ENCODE measurements at places on chromosomes 7 and 10.

DNA sequence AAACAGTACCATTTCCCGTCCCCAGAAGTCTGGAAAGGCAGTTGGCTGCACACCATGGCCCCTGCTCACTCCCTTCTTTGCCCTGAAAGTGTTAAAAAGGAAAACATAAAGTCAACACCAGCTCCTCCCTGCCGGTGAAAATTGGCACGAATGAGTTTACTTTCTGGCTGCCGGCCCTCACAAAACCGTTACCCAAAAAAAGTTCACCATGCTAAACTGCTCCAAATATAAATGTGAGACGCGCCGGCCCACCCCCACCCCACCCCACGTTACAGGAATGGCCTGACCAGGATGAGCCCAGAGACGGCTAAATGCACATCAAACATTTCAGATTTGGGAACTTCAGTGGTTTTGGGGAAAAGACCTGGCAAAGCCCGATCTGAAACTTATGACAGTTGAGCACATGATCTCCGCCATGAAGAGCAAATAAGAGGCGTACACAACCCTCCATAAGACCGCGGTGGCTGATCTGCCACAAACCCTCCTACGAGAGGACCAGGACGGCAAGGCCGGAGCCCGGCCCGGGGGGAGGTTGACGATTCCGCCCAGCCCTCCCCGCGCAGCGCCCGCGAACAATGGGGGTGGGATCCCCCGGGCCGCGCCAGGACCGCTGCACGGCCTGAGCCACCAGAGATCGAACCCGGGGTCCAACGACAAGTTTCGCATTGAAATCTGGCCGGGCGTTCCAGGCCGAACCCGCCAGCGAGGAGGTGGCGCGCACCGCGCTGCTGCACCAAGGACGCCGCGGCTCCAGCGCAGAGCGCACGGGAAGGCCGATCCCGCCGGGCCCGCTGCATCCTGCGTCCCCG is 952 bp downstream of the DIP2C start:
- peak; percentile 45 for DNase-seq

DNA sequence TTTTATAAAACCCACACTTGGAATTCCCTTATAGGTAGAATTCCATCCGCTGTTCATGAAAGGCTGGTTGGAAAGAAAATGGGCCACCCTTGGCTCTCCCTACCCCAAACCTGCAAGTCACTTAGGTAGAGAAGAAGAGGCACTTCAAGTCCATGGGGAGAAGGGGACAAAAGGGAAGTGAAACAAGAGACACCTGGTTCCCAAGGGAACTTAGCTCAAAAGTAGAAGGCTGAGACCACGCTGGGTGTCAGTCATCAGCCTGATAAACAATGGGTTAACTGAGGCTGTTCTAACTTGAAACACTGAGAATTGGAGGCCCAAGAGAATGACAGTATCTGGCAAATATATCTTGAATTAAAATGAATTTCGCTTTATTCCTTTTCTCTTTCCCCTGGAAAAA is 330.8 kb upstream of the NFE2L3 start:
- no peak for DNase-seq

DNA sequence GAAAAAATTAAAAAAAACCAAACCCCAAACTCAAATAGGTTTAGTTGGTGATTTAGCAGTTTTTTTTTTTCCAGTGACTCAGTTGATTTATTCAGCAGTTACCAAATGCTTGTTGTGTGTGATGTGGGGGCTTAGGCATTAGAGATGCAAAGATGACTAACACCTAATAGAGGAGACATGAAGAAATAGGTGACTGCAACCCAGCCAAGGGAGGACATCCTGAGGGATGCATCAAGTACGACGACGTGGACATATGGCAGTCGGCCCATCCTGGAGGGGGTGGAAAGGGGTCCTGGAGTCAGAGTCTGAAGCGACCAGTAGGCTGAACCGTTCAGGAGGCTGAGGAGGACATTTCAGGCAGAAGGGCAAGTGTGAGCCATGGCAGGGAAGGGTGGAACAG is 35.5 kb downstream of the LRMDA start:
- DNase-seq = no peak

GRCh38 chr7:68258609-68259008 is 1262.0 kb downstream of the TYW1 start:
- DNase-seq = no peak

DNA sequence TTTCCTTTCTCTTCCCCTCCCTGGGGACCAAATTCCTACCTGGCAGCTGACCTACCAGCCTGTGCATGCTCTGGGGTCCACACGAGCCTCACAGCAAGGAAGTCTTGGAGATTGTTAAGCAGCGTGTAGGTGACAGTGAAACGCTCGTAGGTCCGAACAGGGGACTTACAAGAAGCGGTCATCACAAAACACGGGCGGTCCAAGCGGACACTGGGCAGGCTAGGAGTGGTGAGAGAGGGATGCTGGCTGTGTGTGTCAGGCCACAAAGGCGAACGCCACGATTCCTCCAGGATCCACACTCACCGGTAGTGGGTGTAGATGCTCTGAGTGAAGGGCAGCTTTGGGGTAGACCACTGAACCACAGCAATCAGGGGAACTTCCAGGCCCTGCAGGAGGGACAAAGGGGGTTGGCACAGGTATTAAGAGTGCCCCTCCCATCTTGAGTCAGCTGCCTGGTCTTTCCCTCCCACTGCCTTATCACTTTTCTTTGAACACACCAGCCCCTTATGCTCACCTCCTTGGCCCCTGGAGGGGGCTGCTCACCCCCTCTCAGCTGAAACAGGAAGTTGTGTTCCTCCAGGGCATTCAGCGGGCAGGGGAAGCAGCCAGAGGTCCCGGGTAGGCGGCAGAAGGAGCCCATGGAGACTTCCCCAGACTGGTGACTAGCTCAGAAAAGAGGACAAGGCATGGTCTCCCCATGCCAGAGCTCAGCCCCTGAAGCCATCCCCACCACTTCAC is 2.0 kb downstream of the TRAPPC14 start:
- DNase-seq = no peak

- no peak for DNase-seq
Observed at GRCh38 chr7:104551226-104551625, 222.8 kb downstream of the LHFPL3 start.

DNA sequence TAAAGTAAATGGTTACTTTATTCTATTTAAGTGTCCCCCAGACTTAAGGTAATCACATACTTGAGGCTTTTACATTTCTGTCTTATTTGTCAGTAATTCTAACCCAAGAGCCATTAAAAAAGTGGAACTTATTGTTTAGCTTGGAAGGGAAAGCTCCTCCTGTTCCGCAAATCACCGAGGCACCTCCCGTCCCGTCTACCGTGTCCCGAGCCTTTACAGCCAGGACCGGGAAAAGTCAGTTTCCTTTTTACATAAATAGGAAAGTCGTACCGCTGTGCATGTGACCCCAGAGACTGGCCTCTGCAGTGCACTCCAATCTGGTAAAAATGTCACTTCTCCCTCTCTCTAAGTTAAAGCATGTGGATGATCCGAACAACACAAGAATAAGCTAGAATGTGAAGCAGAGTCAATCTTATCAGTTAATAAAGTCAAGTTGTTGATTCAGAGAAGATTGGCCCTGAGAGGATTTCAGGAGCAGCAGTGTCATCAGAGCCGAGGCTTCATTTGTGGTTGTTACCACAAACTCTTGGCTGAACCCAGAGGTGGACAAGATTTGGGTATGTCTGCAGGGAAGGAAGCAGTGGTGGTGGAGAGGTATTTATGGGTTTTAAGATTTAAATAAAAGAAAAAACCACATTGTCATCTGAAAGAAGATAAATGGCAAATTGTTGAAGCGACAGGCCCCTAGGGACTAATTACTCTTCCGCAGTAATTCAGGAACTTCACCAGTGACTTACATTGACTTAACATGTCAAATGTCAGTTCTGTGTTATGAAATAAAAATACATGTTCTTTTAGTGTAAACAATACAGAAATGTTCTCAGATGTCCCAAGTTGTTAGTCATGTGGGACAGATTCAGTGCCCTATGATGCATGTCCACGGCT is 316.6 kb upstream of the ZNF32 start:
- DNase-seq = no peak

DNA sequence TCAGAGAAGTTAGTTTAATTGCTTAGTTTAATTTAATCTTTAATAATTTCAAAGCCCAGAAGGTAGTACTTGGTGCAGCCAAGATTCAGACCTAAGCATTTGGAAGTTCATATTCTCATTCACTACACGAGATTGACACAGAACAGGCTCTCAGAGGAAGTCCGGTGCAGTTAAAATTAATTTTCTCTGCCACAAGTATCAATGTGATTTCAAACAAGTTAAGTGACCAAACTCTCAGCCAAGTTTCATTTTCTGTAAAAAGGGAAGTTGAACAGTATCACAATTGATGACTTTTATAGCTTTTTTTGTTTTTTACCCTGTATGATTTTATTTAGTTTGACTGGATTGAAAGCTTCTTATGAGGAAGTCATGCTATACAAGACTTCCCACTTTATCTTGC is 1494.9 kb upstream of the LRRTM3 start:
- DNase-seq = no peak

- no peak for DNase-seq
Observed at GRCh38 chr10:129343141-129343540, 123.9 kb upstream of the MGMT start.

DNA sequence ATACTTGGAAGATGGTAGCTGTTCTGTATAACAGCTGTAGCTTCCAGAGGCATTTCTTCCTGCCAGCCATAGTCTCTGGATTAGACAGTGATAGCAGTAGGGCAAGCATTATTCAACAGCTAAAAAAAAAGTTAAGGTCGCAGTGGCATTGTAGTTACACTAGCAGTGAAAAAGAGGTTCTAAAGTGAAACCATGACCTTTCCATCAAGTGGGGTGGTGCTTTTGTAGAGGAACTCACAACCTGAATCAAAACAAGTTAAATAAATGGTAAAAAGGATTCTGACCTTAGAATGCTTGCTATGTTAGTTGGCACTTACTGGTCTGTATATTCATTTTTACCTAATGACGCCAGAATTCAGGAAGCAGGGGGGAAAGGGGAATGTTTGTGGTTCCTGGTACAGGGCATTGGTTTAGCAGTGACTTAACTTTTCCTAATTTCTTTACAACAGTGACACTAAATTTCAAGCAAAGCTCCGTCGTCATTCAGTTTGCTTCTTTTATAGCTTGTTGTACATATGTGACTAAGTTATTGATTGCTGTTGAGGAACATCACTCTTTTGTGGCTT is 55.0 kb downstream of the GBF1 start:
- no peak for DNase-seq

DNA sequence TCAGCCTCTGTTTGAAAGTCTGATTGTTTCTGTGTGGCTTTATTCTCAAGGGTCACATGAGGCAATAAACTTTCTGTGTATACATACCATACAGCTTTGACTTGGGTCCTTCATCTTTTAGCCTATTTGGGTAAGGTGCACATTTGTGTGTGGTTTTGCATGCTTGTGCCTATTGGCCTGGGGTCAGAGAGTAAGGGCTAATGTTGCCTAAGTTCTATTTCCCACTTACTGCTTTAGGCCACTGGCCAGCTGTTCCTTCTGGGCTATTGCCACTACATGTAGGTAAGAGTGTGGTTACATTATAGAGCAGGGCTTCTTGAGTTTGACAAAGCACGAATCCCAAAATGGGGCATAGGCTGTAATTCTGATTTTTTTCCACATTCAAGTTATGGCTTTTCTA is 21.8 kb downstream of the BBIP1 start:
- no peak for DNase-seq

DNA sequence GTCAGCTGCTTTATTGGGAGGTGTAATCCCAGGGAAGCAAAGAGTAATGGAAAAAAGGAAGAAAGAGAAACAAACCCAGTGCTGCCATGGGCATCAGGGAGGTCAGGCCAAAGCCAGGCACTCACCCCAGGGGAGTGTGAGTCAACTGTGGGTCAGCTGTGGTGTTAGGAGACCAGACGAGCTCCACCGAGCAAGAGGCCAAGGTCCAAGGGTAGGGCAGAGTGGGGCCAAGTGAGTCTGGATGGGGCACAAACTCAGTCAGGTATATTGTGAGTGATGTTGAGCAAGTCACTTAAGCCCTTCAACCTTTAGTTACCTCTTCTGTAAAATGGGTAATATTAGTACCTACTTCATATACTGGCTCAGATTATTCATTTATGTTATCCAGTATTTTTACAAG is 30.4 kb upstream of the CDK13 start:
- no peak for DNase-seq

All from stomach (tissue), 19 donors.